Keratinocyte (primary cell): ENCODE measurements at places on chromosomes 2 and 18. TPM values are rescaled to one million over a fixed set of nuclear protein-coding genes. Genes with fewer than 3 reads are reported as not detected.

Gene ARL6IP6
- polyA plus RNA-seq, result 21.9 to 52.5 TPM (median 41.4 TPM) in 3 replicates

Gene CDC42EP3
- 24.1 to 50.7 TPM (median 34.6 TPM) in 3 replicates for polyA plus RNA-seq

GRCh38 chr18:21799721-21800120 is 59.1 kb downstream of the MIB1 start:
- H3K27ac ChIP-seq, result no peak overlapping the region
- no peaks in the 10 kb centered on the region for H3K27me3 ChIP-seq
- H3K4me3 ChIP-seq, result no peak overlapping the region
- H3K36me3 ChIP-seq, result peaks cover 4% of the 10 kb centered on the region
- H3K4me1 ChIP-seq, result peaks cover 3% of the 10 kb centered on the region

DNA sequence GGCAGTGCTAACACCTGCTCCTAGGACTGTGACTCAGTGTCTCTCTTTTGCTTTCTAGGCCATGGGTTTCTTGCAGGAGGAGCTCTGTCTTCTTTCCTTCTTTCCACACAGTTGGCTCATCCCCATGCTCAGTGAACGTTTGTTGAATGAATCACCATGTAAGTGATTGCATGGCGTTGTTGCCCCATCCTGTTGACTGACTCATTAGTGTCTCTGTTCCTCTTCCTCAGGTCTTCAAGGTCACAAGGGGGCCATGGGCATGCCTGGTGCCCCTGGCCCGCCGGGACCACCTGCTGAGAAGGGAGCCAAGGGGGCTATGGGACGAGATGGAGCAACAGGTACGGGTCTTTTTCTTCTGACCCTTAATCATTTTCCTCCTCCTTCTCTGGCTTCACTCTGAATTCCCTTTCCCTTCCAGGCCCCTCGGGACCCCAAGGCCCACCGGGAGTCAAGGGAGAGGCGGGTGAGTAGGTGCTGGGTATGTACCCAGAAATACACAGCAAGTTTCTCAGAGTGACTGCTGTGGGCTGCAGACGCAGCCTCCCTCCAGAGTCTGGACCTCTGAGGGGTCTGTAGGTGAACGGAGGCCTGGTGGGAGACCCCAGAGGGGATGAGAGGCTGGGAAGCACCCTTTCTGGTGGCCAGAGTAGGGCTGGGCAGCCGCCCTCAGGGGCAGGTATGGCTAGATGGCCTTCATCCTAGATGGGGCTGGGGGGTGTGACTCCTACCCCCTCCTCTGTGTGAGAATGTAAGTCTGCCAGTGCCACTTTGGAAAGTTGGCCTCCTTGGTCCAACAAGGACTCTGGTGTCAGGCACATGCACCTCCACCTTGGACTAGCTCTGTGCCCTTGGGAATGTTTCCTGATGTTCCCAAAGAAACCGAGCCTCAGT is 32.4 kb downstream of the MARCO start:
- peaks cover 3% of the 10 kb centered on the region for H3K27me3 ChIP-seq
- peak; percentile 87 for DNase-seq
- no peak overlapping the region for H3K4me3 ChIP-seq
- H3K4me1 ChIP-seq, result peaks cover 46% of the 10 kb centered on the region
- no peaks in the 10 kb centered on the region for H3K36me3 ChIP-seq

DNA sequence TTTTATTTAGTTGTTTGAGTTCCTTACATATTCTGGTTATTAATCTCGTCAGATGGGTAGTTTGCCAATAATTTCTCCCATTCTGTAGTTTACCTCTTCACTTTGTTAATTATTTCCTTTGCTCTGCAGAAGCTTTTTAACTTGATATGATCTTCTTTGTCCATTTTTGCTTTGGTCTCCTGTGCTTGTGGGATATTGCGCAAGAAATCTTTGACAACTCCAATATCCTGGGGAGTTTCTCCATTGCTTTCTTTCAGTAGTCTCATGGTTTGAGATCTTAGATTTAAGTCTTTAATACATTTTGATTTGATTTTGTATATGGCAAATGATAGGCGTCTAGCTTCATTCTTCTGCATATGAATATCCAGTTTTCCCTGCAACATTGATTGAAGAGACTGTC is 389.2 kb downstream of the LRP1B start:
- no peaks in the 10 kb centered on the region for H3K36me3 ChIP-seq
- DNase-seq, result no peak
- no peaks in the 10 kb centered on the region for H3K27me3 ChIP-seq
- H3K27ac ChIP-seq, result no peak overlapping the region
- H3K4me3 ChIP-seq, result no peak overlapping the region

Gene ERFE
- 0.14 to 0.28 TPM (median 0.27 TPM) in 3 replicates for polyA plus RNA-seq

DNA sequence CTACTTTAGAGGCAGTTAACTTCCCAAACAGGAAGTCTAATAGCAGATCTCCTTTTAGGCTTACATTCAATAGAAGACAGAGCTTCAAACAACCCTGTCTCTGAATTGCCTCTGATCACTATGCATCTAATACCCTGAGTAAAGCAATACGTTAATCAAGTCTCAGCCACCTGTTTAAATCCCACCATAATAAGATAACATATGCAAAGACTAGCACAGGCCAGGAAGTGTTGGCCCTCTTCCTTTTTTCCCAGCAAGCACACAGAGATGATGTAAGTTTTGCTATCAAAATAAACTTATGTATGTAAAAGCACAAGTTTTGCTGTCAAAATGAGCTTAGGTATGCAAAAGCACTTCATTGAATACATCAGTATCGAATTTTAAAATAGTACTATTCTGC is 385.5 kb downstream of the RND3 start:
- no peak overlapping the region for H3K4me3 ChIP-seq
- no peak for DNase-seq
- no peak overlapping the region for H3K27ac ChIP-seq
- no peaks in the 10 kb centered on the region for H3K36me3 ChIP-seq
